ENCODE measurements at places on chromosomes 2 and 18. TPM values are rescaled to one million over a fixed set of nuclear protein-coding genes. Genes with fewer than 3 reads are reported as not detected.

DNA sequence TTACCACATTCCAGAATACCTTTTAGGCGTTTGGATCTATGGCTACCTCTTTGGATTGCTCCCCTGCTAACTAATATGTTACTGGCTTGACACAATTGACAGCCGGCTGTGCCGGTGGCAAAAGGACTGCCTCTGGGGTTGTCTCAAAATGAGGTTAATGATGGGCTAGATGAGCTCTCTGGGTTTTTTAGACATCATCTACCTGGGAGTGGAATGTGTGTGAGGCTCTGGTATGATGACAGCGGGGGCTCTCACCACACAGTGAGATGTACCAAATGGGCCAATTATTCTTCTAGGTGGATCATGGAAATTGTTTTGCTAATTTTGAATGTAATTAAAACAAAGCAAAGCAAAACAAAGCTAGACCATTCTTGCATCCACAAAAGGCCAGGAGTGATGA is 391.1 kb upstream of the SPRED2 start:
- DNase-seq, result no peak

- no peak for DNase-seq
Observed at GRCh38 chr2:85702172-85702571, 8.0 kb downstream of the GNLY start.

DNA sequence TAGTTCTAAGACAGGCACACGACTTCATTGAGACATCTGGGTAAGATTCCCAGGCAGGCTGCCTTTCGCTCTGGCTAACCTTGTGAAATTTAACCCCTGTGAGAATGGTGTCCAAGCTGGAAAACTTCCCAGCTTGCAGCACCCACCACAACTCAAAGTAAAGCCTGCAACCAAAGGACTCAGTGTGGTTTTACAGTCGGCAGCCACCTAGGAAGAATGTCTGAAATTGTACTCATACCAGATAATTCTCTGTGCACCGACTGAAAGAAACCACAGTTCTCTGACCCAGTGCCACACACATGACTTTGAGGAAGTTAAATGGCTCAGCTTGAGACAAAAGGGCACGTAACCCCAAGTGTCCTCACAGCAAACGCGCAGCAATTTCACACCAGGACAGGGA is 125.7 kb downstream of the RBMS1 start:
- DNase-seq, result no peak

CYRIA gene
- total RNA-seq, result 0.99 TPM

ANKAR gene
- 3.4 TPM for total RNA-seq

RBM43 gene
- 3.7 TPM for total RNA-seq

Measured in activated CD4-positive, alpha-beta memory T cell treated with anti-CD3 and anti-CD28 coated beads for 36 hours (primary cell).